ENCODE measurements at places on chromosomes 2 and 18.

GRCh38 chr2:6877402-6878304 lies at the start of gene RSAD2:
Gene RSAD2, plus strand, starts transcription at chr2:6877777. Its CDS starts 24 bp downstream, at chr2:6877801.
- DNase-seq, result peak; percentile 7

DNA sequence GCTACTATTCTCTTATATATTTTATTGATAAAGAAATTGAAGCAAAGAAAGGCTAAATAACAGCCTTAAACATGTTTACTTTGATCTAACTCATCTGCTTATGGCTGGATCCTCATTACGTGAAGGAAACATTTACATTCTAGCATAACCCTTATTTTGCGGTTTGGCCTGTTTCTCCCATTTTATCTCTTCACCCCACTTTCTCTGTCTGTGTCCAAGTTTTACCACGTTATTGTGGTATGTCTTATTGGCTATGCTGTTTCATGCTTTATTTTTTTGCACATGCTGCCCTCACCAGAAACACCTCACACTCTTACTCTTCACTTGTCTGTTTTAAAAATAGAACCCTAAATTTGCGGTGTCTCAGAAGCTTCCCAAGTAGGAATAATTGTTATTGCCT lies 78.5 kb downstream of the RPIA start:
- DNase-seq, result no peak

- no peak for DNase-seq
These were observed 1634.4 kb upstream of the DDX18 start for GRCh38 chr2:116180072-116180471.

DNA sequence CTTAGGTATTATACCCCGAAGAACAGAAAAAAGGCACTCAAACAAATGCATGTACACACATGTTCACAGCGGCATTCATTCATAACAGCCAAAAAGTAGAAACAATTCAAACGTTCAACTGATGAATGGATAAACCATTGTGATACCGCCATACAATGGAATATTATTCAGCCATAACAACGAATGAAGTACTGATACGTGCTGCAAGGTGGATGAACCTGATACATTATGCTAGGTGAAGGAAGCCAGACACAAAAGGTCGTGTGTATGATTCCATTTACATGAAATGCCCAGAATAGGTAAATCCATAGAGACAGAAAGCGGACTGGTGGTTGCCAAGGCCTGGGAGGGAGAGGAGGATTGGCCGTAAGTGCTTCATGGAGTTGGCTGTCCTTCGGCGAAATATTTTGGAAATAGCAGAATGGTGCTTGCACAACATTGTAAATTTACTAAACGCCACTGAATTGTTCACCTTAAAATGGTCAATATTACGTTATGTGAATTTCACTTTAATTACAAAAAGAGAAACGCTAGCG lies 750 bp upstream of the RMP24 start:
- DNase-seq, result no peak

DNA sequence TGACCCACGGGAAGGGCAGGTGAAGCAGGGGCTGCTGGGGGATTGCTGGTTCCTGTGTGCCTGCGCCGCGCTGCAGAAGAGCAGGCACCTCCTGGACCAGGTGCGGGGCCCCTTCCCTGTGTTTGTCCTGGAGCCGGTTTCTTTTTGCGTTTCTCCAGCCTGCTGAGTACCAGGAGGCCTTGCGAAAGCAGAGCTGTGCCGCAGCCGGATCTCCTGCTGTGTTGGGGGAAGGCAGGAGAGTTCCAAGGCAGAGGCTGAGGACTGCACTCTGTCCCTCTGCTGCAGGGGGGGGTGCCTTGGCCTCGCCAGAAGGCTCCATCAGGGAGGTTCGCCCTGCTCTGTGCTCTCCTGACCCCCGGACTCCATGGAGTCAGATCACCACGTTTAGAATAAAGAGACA lies 2.8 kb downstream of the CAPN10 start:
- no peak for DNase-seq

- no peak for DNase-seq
These were observed 7.7 kb downstream of the ACVR1C start for GRCh38 chr2:157620956-157621355.

- no peak for DNase-seq
These were observed 165.5 kb downstream of the GCA start for GRCh38 chr2:162509288-162509968.

- DNase-seq, result no peak
These were observed 322.1 kb upstream of the CHAC2 start for GRCh38 chr2:53445383-53446070.

DNA sequence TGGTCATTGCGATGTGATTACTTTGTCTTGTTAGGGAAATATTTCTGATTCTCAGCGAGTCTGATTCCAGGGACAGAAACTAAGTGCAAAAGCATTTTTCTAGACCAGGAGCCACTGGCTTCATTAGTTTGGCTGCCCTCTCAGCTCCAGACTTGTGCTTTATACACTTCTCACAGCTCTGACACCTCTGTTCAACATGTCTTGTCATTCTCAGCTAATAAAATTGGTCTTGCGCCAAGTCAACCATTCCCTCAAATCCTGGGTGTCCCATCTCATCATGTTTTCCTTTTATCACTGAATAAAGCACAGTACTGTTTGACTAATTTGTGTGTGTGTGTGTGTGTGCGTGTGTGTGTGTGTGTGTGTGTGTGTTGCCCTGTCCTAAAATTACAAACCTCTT lies 215.5 kb upstream of the EPHA4 start:
- DNase-seq, result no peak

- no peak for DNase-seq
These were observed 116.7 kb downstream of the TNS1 start for GRCh38 chr2:217886091-217886490.

- DNase-seq, result no peak
These were observed 1.5 kb downstream of the SPOPL start for GRCh38 chr2:138503087-138503442.

DNA sequence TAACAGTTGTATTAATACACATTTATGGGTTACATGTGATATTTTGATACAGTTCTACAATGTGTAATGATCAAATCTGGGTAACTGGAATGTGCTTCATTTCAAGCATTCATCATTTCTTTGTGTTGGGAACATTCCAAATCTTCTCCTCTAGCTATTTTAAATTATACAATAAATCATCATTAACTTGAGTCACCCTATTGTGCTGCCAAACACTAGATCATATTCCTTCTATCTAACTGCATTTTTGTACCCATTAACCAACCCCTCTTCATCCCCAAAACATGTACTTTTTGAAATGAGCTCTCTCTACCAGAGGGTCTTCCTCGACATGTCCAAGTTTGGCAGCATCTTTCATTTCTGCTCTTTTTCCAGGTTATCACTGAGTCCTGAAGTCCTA lies 81.1 kb upstream of the TTC39C start:
- DNase-seq, result no peak

DNA sequence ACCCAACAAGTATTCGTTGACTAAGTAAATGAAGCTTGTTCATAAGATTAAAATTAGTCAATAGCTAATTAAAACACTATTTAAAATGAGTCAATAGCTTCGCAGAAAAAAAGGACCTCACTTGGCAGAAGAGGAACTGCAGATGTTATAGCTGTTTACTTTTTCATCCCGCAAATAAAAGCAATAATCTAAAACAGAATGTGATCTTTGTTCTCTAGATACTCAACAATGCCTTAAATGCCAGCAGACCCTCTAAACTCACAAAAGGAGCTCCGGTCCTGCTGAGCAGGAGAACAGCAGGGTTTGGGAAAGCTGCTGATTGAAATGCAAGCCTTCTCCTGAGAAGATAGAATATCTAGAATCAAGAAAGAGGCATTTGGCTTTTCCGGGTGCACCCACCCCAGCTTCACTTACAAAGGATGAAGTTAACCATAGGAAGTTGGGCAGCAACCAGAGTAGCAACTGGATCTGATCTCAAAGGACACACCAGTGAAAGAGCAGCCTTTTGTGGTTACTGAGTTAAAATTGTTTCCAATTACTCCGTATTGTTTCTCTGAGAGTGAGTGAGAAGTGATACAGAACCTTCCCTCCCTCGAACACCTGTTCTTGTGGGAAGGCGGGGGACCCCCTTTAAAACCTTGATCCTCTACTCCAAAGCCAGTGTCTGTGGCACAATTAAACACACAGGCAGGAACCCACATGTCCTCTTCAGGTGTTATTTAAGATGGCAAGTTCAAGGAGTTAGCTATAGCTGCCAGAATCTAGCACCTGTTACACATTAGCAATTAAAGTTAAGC lies 6.8 kb downstream of the CCBE1 start:
- DNase-seq, result no peak

- DNase-seq, result no peak
These were observed 260.1 kb upstream of the RAB6C start for GRCh38 chr2:129719335-129719734.

DNA sequence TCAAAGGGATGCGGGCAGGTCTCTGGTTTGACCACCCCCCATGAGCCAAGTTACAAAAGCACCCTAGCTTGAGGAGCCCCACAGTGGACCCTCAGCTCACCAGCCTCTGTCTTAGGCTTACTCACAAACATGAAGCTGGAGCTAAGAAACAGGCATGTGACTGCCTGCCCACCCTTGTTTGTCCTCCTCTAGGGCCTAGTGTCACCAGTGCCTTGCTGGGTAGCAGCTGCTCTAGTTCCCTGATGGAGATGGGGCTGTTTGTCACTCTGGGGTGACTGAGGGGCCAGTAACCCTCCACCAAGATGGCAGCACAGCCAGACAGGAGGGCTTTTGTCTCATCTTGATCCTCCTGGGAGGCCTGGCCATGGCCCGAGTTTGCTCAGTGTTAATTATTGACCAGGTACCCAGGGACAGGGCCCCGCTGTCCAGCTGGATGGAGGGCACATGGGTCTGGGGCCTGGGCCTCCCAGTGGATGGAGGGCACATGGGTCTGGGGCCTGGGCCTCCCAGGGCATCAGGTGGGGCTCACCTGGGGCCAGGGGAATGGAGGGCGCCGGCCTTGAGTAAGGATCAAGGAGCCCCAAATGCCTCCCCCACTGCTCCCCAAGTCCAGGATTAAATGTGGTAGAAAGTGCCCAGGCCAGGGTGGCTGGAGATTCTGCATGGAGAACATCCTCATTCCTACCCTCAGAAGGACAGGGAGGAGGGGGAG lies 185.9 kb upstream of the HAAO start:
- no peak for DNase-seq

DNA sequence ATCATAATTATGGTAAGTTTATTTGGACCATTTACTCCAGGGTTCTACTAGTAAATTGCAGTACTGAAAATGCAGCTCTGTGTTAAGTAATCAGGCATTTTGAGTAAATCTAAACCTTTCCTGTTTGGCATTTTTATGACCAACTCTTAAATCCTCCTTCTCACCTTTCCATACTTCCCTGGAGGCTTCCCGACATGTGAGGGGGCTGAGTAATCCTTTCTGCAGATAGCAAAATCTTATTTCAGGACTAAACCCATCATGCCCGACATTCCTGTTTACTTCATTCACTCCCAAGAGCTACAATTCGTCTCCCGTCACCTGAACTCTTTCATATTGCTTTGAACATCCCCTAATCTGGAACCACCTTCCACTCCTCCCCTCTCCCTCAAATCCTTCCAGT lies 296.6 kb downstream of the IKZF2 start:
- no peak for DNase-seq

DNA sequence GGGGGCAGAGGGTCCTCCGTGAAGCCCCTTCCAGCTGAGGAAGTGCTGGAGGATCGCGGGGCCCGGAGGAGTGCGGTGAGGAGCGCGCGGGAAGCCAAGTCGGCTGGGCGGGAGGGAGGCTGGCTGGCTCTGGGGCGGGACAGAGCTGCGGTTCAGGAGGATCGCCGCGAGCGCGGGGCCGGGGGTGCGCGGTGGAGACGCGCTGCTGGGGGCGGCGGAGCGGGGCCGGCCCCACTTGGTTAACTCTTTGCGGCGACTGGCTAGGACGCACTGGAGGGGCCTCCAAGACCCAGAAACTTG lies 464 bp downstream of the CYBRD1 start:
- no peak for DNase-seq

GRCh38 chr2:199663157-199663556 lies 187.8 kb downstream of the FTCDNL1 start:
- no peak for DNase-seq

DNA sequence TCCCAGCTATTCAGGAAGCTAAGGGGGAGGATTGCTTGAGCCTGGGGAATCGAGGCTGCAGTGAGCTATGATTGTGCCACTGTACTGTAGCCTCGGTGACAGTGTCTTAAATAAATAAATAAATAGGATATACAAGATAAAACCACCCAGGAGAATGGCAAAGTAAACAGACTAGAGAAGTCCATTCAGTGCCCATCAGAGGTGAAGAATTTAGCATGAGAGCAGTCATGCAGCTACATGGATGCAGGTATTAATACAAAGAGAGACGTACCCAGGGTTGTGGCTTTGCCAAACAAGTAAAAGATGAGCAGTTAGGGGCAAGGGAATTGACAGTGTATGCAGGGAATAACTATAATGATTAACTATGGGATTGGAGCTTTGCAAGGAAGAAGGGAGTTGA lies 8.1 kb downstream of the STPG4 start:
- DNase-seq, result no peak

- no peak for DNase-seq
These were observed 39.3 kb upstream of the SLC35G4 start for GRCh38 chr18:11570073-11570588.

- DNase-seq, result no peak
These were observed 7.6 kb upstream of the TNS1 start for GRCh38 chr2:218010140-218010983.

DNA sequence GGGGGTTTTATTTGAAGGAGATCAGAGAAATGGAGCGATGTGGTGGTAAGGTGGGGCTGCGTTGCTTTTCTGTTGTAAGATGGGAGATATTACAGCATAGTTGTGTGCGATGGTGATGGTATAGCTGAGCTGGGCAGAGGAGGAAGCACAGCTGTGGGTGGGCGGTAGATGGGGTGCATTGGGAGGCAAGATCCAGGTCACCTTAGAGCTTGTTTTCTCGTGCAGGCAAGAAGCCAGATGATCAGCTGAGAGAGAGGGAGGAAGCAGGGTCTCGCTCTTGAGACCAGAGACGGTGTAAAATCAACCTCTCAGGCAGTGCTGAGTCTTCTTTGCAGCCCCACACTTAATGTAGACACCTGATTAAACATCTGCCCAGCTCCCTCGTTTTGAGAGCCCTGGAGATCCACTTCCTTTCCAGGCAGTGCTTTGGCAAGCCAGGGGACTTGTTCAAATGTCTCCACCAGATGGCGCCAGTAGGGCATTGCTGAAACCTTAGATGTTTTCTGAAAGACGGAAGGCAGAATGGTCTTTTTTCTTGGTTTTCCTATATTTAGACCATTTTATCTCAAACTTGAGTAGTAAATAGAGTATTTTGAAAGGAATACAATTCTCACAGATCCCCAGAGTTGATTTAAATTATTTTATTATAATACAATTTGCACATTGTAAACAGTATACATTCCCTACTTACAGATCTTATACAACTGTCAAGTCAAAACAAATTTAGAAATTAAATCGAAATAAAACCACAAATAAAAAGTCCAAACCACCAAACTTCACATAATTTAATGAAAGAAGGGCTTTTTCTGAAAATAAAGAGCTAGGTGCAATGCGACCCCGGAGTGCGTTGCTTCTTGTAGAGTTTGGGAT lies 21.1 kb upstream of the LYPD6B start:
- peak; percentile 50 for DNase-seq

DNA sequence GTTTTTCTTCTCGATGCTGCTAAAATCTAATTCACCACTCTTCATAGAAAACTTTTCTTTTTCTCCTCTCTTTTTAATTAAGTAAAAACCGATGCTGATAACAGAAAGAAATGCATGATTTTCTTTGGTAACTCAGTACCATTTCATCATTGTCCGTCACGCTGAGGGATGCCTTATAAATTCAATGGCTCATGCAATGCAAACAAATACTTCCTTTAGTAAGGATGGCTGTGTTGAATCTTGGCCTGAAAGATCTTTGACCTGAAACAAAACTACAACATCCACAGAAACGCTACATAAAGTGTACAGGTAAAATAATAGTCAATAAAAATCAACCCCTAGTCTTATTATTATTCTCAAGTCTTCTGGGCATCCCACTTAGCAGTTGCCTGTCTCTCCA lies 261.4 kb downstream of the SLC8A1 start:
- DNase-seq, result no peak

- DNase-seq, result no peak
These were observed 109.0 kb downstream of the AQP4 start for GRCh38 chr18:26756556-26756955.
